ENCODE measurements at places on chromosomes 3 and 15.

DNA sequence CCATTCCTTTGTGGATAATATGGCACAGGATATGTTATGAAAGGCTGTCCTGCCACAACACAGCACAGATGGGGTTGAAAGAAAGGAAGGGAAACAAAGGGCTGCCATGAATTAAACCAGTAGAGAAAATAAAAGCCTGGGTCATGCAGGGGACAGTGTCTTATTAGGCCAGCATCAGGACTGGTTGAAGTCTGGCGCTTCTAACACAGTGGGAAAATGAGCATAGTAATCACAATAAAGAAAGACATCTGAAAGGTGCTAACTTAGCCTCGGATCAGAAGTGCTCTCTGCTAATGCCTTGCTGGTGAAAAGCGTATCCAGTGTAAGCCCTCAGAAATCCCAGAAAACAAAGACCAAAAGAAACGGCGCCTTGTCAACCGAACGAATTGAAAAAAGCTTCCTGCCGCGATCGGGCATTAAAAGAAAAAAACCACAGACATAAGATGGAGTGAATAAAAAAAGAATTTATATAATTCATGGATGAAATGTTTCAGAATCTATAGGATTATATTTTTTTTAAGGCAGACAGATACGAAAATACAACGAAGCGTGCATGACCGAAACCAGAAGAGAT lies 566 bp upstream of the MKRN3 start:
- no peak for DNase-seq

GRCh38 chr15:85550283-85550682 lies 169.9 kb downstream of the AKAP13 start:
- DNase-seq: no peak

DNA sequence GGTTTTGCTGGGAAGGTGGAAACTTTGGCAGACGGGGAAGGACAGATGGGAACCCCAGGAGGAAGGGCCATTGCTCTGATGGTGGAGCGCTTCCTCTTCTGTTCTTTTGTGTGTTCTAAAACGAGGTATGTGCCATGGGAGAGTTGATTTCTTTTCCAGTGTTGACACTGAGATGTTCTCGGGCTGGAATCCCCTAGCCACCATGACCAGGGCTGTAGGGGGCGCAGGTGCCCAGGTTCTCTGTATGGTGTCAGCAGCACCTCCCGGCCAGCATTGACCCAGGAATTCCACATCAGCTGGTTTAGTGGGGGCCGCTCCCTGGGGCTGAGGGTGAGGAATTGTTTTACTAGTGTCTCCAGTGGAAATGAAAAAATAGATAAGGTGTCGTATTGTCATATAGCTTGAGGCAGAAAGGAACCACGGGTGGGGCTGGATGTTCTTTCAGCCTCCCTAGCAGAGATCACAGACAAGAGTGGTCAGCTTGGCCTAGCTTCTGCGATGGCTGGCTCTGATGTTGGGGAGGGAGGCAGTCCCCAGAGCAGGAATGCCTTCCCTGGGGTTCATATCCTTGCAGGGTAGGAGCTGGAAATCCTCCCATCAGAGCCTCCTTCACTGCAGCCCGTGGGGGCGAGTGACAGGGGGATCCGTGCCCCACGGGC lies 34.2 kb upstream of the ACAD9 start:
- no peak for DNase-seq

- no peak for DNase-seq
These were observed 57.1 kb upstream of the WNT5A start for GRCh38 chr3:55544219-55544618.
